ENCODE measurements at places on chromosomes 11 and 22.
A peak's percentile ranks its signal among the peaks of the same experiment; 100 is the strongest.

DNA sequence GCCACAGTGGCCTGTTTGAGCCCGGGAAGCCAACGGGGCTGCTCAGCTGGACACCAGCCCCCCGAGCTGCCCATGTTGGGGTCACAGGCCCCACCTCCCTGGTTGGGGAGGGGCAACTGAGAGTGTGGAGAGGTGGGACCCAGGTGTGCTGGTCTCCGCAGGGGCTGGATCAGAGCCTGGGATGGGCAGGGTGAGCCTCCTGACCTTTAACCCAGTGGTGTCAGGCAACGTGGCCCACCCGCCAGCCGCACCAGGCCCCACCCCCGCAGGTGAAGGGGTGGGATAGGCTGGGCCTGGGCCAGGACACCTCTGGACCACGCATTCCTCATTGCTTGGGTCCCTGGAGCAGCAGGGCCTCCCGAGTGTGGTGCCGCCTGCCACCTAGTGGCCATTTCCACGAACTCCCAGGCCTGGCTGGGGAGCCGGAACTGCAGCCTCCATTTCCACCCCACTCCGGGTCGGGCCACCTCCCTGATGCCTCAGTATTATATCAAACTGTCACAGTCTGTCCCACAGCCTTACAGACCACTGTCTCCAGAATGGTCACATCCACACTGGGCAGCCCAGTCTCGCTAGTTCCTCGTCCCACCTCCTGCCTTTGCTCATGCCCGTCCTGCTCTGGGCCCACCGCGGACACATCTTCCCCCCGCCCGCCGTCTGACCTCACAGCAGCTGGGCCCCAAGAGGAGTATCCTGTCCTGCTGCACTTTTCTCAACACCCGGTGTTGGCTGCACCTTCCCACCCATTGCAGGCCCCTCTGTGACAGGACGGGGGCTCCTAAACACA is 13.3 kb upstream of the PPP6R3 start:
- peak; percentile 73 for DNase-seq

GRCh38 chr11:71176812-71177211 is 75.6 kb downstream of the SHANK2 start:
- no peak for DNase-seq

DNA sequence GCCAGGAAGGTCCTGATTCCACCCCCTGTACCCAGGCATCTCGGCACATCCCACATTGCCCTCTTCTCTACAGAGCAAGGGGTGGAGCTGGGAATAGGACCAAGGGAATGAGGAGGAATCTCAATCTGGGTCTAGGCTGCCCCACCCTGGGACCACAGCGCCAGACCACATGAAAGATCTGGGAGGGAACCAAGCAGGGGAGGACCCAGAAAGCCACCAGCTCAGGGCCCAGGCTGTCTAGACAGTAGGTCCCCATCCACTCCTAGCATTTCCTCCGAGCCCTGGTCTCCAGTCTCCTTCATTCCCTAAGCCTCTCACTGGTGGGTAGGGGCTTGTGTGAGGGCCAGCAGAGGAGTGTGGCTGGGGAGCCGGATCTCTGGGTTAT is 11.6 kb downstream of the PHLDB1 start:
- peak; percentile 41 for DNase-seq

- DNase-seq = no peak
Observed at GRCh38 chr22:49352361-49353169, 475.1 kb downstream of the BRD1 start.

GRCh38 chr11:111949519-111950426 is 12.6 kb downstream of the DIXDC1 start:
- DNase-seq = no peak

GRCh38 chr11:73151416-73151815 is 9.3 kb upstream of the FCHSD2 start:
- no peak for DNase-seq

DNA sequence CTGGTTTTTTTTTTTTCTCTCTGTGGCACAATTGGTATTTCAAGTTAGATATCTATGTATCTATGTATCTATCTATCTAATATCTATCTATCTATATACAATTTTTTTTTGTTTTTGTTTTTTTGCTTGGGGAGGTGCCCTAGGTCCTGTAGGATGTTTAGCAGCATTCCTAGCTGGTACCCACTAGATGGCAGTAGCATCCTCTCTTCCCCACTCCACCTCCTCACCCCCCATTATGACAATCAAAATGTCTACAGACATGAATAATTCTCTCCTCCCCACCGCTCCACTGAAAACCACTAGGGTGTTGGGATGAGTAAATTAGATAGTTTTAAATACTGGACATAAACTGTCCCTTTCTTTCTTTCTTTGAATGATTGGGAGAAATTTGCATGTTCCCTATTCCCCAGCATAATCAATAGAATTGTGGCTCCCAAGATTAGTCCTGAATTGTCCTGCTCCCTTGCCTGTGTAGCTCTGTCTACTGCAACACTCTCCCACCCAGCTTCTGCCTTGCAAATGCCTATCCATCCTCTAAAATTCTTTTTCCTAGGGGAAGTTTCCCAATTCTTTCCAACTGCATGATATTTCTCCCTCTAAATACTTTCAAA is 1152.4 kb downstream of the LRRC4C start:
- DNase-seq = no peak

DNA sequence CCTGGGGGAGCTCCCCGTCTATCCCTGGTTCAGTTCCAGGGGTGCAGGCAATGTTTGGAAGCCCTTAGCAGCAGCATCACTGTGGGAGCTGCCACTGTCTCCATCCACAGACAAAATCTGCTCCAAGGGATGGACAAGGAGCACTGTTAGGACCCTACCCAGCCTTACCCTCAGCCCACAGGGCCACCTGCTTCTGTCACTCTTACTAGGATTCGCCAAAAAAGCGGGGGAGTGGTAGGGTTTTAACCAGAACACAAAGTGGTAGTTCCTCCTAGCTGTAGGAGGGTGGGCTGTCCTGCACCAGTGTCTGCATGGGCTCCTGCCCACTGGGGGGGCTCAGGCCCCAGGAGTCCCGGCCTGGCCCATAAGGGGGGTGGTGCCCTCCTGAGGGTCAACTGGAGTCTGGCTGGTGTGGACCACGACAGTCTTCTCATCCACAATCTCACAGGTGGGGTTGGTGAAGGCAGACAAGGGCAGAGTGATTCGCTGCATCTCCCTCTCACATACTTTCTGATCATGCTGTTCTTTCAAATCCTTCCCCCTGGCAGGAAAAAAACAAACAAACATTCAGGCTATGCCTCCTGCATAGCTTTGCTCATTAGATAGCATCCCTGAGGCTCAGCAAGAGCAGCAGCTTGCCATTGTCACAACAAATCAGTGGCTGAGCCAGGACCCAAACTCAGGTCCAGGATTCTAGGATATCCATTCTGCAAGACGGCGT is 9.4 kb downstream of the PIK3IP1 start:
- no peak for DNase-seq

- DNase-seq = no peak
Observed at GRCh38 chr11:75268626-75269366, 28.2 kb downstream of the TPBGL start.

DNA sequence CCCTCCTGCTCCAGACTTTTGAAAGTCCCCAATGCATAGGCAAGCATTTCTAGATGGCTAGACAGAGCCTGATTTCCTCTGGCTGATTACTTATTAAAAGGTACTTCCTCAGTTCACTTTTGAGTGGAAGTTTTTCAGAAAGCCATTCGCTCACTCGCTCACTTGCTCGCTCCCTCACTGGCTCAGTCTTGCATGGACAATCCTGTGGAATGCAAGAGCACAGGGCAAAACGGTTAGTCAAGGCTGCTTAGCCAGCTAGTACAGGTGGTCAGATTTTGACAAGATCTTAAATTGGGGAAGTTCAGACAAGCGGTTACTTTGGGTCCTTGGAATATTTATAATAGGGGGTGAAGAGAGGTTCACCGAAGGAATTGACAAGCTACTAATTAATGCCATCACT is 101.0 kb downstream of the ARL14EP start:
- DNase-seq = no peak

GRCh38 chr11:36333468-36333867 is 37.4 kb downstream of the PRR5L start:
- no peak for DNase-seq

DNA sequence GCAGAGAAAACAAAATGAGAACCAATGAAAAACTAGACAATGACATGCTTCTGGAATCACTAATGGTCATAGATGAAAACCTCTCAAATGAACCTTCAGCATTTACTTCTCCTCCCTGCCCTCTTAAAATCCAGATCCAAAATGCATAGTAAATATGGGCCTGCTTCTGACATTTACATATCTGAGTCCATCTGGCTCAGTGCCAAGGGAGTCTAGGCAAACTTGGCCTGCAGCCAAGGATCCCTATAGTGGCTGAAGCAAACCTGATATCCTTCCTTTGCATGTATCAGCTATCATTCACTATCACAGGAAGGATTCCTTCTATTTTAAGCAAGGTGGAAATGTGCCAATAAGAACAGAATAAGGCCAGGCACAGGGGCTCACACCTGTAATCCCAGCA is 104.8 kb downstream of the C11orf58 start:
- no peak for DNase-seq

- no peak for DNase-seq
Observed at GRCh38 chr22:48949375-48950149, 878.1 kb downstream of the BRD1 start.

DNA sequence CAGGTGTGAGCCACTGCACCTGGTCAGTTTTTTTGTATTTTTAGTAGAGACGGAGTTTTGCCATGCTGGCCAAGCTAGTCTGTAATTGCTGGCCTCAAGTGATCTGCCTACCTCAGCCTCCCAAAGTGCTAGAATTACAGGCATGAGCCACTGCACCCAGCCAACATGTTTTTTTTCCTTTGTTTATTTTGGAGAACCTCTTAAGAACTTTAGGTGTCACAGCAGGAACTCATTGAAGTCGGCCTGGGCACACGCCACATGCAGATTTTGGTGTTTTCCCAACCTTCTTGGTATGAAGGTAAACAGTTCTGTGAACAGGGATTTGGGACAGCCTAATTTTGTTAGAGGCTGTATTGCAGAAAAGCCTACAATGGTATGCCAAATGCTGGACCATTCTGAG is 9.4 kb downstream of the DIXDC1 start:
- DNase-seq = no peak

GRCh38 chr22:49345896-49346295 is 481.8 kb downstream of the BRD1 start:
- DNase-seq = no peak

- DNase-seq = no peak
Observed at GRCh38 chr11:13135385-13136271, 126.5 kb downstream of the RASSF10 start.

DNA sequence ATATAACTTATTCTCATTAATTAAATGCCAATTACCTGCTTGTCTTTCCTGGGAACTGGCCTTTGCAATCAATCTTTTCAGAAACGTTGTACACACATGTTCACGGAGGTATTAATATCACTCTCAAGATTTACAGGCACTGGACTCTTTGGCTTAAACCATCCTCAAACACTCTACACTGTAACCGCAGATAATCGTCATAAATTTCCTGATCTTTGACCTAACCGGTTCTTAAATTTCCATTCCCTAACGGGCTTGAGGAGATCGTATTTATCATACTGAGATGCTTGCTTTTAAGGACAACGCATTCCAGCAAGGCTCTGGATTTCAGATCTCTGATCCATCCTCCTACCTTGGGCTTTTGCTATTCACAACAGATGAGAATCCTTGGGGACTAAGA is 72.8 kb downstream of the ARL14EP start:
- no peak for DNase-seq

- DNase-seq = no peak
Observed at GRCh38 chr11:33585586-33586209, 114.9 kb downstream of the C11orf91 start.

DNA sequence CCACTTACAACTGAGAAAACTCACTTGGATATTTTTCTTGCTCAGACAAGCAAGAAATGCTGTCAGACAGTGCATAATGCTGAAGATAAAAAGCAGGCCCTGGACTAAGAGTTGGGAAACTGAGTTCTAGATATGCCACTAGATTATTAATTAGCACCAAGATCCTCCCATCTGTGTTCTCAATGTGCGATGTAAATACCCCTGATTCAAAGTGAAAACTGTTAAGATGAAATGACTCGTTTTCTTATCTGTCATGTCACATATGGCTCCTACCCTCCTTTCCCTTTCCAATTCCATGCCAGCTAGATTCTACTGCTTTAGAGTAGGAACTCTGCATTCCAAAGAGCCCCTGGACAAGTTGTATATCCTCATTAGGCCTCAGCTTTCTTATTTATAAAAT is 88.9 kb upstream of the CLNS1A start:
- DNase-seq = no peak

DNA sequence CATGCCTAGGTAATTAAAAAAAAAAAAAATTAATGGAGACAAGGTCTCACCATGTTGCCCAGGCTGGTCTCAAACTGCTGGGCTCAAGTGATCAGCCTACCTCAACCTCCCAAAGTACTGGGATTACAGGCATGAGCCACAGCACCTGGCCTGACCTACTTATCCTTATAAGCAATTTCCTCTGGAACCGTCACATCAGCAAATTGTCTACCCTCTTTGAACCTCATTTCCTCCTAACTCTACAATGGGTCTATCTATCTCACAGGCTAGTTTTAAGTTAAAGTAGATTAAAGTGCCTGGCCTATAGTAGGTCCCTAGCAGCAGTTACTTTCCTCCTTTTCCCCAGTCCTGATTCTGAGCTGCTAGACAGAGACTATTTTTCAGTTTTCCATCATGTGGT is 43.5 kb downstream of the THAP12 start:
- no peak for DNase-seq

DNA sequence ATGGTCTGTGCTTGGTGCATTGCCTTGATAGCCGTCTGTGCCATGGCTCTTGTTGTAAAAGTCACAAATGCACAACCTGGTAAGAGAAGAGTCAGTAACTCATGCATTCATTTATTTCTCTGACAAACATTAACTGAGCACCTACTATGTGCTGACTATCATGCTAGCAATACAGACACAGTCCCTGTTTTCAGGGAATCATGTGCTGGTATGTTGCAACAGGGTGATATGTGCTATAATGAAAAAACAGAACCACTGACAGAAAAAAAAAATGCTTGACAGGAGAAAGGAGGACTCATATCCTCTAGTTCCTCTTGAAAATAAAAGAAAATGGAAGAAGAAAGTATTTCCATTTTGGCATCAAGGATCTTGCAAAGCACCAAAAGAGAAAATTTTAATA is 34.5 kb upstream of the RAPSN start:
- no peak for DNase-seq

- no peak for DNase-seq
Observed at GRCh38 chr11:117462864-117463247, 135.2 kb downstream of the CEP164 start.

- no peak for DNase-seq
Observed at GRCh38 chr11:130427581-130428315, 661 bp downstream of the ADAMTS8 start.

DNA sequence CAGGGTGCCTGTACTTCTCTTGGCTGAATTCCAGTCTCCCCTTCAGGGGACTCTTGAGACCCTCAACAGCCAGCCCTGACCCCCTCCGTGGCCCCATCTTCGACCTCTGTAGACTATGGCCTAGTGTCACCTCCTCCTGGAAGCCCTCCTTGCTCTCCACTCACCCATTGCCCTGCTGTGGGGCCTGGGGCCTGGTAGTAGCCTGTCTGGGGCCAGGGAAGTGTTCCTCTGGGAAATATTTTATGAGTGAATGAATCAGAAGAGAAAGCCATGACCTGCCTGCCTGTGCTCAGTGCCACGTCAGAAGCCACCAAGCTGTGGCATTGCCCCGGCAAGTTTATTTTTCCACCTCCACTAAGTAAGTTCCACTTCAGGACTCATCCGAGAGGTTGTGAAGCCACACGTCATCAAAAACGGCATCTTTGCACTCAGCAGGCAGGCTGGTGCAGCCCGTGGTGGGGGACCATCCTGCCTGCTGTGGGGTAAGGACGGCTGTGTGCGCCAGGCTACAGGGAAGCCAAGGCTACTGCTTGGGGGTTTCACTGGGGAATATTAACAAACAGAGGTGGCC is 59.6 kb upstream of the PPARA start:
- no peak for DNase-seq

- no peak for DNase-seq
Observed at GRCh38 chr11:94934362-94934761, 39.0 kb downstream of the CWC15 start.
